NCI-H2107 (cell line): ENCODE measurements at places on chromosomes 11 and 22.

- no peak for DNase-seq
Measured at GRCh38 chr11:131186629-131187101, 183.8 kb upstream of the NTM start.

DNA sequence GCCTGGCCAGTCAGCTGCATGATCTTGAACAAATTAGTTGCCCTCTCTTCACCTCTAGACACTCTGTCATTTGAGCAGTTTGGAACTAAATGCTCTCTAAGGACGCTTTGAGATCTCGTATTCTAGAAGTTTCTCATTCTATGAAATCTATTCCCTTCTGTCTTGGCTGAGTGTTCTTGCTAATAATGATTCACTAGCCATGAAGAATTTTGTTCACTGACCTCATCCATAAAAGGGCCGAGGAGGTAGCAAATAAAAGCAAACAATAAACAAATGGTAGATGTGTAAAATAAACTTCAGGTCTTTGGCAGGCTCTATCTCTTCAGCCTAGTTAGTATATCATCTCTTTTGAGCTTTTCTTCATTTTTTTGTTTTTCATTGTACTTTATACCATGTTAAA, 76.6 kb downstream of the USP35 start:
- DNase-seq, result no peak

DNA sequence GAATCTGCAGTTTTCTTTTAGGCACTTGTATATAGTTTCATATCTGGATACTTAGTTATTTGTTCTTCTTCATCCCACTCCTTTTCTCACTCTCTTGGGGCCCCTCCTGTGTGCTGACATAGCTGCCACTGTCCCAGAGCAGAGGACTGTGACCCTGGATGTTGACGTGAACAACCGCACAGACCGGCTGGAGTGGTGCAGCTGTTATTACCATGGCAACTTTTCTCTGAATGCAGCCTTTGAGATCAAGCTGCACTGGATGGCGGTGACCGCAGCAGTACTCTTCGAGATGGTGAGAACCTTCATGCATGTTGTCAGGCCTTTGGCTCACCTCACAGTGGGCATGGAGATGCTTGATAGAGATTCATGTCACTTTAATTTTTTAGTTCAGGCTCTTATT, 50.9 kb upstream of the YWHAH start:
- DNase-seq, result no peak

DNA sequence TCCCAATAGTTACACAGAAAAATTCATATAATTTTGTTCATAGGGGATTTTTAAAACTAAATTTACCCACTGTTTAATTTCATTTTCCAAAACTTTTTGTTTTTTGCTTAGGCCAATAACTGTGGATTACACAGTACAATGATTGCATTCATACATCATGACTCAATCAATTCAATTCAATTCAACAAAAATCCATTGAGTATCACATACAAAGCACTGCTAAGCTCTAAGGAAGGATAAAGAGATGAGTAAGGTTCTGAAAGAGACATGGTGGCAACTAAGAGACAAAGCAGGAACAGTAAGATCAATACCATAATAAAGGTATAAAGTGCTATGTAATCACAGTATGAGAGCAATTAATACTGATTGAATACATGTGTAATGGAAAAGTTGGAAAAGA, 9.4 kb upstream of the LAYN start:
- DNase-seq, result no peak

DNA sequence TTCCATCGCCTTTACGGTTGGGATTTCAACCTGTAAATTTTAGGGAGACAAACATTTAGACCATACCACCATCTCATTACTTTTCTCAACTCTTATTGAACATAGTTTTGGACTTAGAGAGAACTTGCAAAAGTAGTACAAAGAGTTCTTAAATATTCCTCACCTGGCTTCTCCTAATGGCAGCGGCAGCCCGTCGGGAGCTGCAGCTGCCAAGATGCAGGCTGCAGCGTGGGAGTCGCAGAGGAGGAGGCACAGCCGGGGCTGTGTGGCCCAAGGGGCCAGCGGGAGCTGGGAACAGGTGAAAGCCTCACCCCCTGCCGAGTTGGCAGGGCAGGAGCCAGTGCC, 23.1 kb upstream of the RNASEH2C start:
- DNase-seq, result no peak

DNA sequence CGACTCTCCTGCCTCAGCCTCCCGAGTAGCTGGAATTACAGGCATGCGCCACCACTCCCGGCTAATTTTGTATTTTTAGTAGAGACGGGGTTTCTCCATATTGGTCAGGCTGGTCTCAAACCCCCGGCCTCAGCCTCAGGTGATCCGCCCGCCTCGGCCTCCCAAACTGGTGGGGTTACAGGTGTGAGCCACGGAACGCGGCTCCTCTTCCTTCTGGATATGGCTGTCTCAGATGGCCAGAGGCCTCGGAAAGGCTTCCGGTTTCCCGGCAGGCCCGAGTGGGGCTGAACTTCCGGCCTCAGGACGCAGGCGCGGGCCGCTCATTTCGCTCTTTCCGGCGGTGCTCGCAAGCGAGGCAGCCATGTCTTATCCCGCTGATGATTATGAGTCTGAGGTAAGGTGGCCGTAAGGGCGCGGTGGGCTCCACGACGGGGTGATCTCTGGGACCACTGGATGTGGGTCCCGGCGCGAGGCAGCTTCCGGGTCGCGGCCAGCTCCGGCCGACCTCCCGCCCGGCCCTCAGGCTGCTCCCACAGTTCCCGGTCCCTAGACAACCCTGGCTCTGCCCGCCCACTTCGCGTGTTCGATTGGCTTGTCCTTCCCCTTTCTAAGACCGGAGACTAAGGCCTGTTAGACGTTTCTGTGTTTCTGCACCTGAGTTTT, at the start of gene EIF3L:
Gene EIF3L (plus strand): TSS at position 331 of the 663 bp plus-strand sequence. CDS start 31 bp downstream, at position 362.
- peak; percentile 49 for DNase-seq

DNA sequence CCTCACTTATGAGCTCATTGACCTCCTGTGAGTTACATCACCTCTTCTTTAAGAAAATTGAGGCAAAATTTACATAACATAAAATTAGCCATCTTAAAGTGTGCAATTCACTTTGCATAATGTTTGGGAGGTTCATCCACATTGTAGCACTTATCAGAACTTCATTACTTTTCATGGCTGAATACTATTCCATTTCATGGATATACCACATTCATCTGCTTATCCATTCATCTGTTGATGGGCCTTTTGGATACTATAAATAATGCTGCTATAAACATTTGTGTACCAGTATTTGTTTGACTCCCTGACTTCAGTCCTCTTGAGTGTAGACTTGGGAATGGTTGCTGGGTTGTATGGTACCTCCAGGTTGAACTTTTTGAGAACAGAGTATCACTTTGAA, 103.4 kb downstream of the TP53I11 start:
- DNase-seq, result no peak

DNA sequence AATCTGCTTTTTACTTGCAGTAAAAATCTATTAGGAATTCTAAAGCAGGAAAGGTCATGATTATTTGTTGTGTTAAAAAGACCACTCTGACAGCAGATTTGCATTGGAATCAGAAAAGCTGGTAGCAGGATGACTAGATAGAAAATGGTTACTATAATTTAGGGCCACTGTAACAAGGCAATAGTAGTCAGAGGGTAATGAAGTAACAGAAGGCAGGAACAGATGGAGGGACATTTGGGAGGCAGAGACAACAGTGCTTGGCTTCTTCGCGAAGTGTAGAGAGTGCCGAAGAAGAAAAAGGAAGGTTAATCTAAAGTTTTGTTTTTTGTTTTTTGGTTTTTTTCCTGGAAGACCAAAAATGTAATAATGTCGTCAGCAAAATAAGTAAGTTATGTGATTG, 129.8 kb upstream of the SLC5A12 start:
- DNase-seq, result no peak

GRCh38 chr11:134146598-134146997, 77.2 kb downstream of the NCAPD3 start:
- DNase-seq, result no peak

DNA sequence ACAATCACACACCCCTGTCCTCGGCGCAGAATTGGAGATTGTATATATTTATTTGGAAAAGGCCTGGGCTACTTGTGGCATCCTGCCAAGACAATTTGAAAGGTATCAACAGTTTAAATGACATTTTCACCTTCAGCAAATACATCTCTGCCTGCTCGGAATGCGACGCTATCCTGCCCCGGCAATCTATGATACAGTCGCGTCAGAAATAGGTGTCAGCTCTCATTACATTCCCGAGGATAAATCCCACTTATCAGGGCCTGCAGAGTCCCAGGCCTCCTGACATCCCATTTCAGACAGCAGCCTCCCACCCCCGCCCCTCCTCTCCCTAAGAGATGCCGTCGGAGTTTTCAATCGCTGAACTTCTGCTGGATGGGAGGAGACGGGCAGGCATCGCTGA, 114.7 kb downstream of the BRD1 start:
- no peak for DNase-seq

DNA sequence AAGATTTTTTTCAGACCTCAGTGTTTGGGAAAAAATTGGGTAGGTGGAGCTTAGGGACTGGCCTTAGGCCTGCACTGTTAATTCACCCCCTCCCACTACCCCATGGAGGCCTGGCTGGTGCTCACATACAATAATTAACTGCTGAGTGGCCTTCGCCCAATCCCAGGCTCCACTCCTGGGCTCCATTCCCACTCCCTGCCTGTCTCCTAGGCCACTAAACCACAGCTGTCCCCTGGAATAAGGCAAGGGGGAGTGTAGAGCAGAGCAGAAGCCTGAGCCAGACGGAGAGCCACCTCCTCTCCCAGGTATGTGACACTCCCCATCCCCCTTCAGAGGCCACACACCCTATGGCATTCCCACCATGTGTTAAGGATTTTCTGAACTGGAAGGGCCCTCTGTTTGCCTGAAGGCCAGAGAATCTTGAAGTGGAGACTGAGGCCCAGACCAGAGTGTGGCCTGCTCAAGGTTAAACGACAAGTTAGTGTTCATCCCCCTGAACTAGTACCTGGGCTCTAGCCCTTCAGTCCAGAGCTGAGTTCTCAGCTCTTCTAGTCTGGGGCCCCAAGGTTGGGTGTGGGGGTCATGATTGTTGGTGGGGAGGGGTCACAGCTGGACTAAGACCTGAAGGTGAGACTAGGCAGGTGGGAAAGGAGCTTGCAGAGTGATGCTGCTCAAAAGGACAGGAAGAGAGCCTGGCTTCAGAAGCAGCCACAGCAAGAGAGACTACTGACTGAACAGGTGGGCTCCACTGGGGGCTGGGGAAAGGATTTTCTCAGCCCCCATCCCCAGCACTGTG, 2.3 kb upstream of the FOLR1 start:
- no peak for DNase-seq

- DNase-seq, result no peak
Measured at GRCh38 chr11:126408901-126409619, 53.6 kb downstream of the ST3GAL4 start.

DNA sequence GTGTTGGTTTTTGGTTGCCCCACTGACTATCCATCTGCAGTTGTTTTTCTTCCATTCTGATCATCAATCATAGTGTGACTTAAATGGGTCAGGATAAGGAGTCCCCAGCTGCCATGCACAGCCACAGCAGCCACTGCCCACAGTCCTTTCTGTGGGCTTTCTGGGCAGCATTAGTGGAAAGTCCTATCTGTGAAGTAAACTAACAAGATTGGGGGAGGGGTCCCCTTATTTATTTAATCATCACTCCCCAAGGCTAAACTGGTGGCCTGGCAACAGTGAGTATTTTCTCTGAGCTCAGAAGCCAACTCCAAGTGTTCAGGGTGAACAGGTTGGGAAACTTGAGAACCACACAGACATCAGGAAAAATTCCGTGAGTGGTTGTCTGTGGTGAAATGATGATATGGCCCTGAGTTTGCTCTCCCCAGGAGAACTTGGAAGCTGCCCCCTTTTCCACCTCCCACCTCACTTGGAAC, 145.0 kb downstream of the CCDC34 start:
- no peak for DNase-seq

GRCh38 chr11:45885274-45885920, at the start of gene MAPK8IP1:
Gene MAPK8IP1 (plus strand): TSS chr11:45885651. CDS start chr11:45885821, 170 bp downstream.
- DNase-seq, result peak; percentile 62

DNA sequence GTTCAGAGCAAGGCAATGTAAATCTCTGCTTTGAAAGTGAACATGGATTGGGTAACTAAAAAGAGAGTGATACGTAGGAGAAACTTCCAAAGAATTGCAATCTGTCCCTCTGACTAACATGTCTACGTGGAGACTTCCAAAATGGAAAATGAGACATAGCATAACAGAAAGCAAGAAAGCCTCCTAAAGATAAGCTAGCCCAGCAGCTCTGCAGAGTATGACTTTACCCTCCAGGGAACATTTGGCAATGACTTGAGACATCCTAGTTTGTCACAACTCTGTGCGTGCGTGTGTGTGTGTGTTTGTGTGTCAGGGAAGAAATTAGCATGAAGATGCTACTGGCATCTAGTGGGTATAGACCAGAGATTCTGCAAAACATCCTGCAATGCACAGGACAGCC, 817.4 kb downstream of the NTM start:
- no peak for DNase-seq

DNA sequence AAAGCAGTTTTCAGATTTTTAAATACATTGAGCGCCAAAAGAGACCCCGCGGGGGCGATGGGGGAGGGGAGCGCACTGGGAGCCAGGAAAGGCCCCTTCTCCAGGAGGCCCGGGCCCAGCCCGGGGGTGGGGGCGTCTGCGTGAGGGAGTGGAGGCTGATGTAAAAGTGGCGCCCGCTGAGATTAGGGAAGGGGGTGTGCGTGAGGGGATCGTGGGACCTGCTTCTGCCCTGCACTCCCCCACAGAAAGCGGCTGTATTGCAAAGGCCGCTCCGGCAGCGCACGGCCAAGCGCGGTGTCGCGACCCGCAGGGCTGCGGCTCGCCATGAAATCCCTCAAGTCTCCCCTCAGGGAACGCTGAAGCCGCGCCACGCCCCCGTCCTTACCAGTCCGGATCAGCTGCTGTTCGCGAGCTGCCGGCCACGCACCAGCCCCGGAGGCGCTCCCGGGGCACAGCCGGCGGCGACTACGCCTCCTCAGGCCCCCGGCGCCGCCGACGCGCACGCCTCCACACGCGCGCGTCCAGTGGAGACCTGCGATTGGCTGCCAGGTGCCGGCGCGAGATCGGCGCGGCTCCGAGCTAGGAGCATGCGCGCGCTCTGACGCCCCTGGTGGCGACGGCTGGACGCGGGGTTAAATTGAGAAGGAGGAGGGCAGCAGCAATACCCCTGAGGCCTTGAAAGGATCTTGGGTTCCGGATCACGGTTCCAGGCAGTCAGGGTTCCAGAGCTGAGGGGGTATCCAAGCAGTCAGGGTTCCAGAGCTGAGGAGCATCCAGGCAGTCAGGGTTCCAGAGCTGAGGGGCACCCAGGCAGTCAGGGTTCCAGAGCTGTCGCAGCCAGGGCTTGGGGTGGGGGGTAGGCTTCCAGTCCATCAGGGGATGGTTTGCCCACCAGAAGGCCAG, at the start of gene ZNF280B:
Gene ZNF280B (minus strand): TSS at position 469 of the 903 bp plus-strand sequence. CDS start 19,344 bp downstream, outside the sequence.
- DNase-seq, result peak; percentile 54

DNA sequence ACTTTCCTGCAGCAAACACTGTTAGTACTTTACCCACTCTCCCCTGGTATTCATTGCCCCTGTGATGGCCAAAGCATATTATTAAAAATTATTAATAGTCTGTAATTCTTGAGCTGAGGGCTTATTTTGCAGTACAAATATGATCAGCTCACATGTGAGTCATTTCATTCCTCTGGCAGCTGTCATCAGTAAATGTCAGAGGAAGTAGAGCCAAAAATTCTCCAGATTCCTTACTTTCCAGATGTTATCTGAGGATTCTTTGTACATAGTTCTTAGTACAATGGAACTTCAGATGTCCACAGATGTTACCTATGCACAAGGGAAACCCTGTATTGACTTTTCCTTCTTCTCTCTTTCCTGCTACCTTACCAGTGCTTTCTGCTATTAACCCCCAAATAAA, 12.5 kb downstream of the OR5B3 start:
- no peak for DNase-seq

- DNase-seq, result no peak
Measured at GRCh38 chr11:128235426-128235825, 351.9 kb downstream of the ETS1 start.
